Activated CD4-positive, alpha-beta T cell treated with anti-CD3 and anti-CD28 coated beads, Interleukin-2, amount 10 ng/mL, durations not matched to agents 24 days and 14 days (primary cell): ENCODE measurements at places on chromosomes 12 and 14.

GRCh38 chr12:68131867-68132414, 27.6 kb downstream of the IFNG start:
- DNase-seq, result peak; percentile 46
- no peak overlapping the region for H3K27ac ChIP-seq
- H3K27me3 ChIP-seq, result no peaks in the 10 kb centered on the region
- no peak overlapping the region for H3K4me3 ChIP-seq
- H3K36me3 ChIP-seq, result peaks cover 34% of the 10 kb centered on the region

DNA sequence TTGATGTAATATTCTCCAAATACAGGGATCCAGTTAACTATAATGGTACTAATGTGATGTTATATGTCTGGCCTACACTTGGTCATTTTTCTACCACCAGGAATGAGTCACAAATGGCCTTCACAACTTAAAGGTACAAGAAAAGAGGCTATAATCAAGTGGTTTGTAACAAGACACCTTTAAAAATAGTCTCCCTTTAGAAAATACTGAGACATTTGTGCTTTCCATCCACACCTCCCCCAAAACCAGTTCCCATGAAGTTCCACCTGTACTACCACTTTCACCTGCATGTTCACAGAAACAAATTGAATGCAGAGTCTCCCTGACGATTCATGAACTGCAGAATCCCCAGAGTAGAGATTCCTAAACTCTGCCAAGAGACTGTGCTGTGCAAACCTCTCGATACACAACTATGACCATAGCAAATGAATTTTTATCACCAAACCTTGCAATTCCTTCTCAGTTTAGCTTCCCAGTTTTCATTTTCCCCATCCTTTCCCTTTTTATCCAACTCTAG, 6.0 kb downstream of the BTG1 start:
- peaks cover 87% of the 10 kb centered on the region for H3K36me3 ChIP-seq
- peak; percentile 69 for DNase-seq
- H3K27me3 ChIP-seq, result no peaks in the 10 kb centered on the region

DNA sequence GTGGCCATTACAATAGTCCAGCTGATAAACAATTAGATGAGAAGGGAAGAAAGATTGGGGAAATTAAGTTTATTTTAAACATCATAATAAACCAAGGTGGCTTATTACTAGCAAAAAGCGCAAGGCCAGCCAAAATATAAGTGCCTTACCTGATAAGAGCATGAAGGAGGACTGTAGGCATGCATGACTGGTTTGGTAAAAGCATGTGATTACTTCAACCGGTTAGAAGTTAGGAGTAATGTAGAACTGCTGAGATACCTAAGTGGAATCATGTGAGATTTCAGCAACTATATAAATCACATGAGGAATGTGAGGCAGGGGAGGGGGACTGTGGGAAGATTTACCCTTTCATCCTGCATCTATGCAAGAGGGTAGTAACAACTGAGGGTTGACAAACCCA, 59.7 kb upstream of the CCDC196 start:
- H3K36me3 ChIP-seq, result no peaks in the 10 kb centered on the region
- no peak for DNase-seq
- H3K4me1 ChIP-seq, result no peaks in the 10 kb centered on the region
- H3K27ac ChIP-seq, result no peak overlapping the region
- peaks cover 7% of the 10 kb centered on the region for H3K27me3 ChIP-seq

- no peak overlapping the region for H3K27ac ChIP-seq
- no peak overlapping the region for H3K4me3 ChIP-seq
- H3K27me3 ChIP-seq, result no peaks in the 10 kb centered on the region
- DNase-seq, result no peak
- H3K4me1 ChIP-seq, result no peaks in the 10 kb centered on the region
These were observed 253.8 kb downstream of the RMST start for GRCh38 chr12:97716356-97716755.

DNA sequence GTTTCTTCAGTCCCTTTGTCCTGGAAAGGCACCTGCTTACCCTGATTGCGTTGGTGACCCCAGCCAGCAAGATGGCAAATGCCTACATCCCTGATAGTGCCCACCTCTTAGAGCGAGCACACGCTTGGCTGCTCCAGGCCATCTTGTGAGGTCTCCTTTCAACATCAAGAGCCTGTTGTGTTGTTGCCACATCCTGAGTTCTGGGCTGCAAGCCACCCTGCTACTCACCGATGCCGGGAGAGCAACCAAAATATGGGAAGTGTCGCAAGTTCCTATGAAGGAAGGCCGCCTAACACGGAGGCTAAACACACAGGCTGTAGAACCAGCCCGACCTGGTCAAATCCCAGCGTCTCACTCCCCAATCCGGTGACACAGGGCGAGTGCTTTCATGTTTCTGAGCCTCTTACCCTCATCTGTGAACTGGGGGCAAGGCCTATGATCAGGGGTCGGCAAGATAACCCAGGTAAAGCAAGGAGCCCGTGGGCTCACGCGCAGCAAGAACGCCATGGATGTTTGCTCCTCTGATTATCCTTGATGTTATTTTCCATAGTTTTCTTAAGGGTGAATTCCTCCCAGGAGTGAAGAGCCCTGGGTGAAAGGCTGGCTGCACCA, 98.4 kb downstream of the LGMN start:
- no peaks in the 10 kb centered on the region for H3K27me3 ChIP-seq
- H3K4me1 ChIP-seq, result peaks cover 71% of the 10 kb centered on the region
- no peak overlapping the region for H3K4me3 ChIP-seq
- H3K27ac ChIP-seq, result peak overlapping the region; percentile 98

- no peaks in the 10 kb centered on the region for H3K27me3 ChIP-seq
- peak; percentile 73 for DNase-seq
- H3K4me1 ChIP-seq, result peaks cover 10% of the 10 kb centered on the region
These were observed 39.5 kb downstream of the BEGAIN start for GRCh38 chr14:100547633-100548294.
